ENCODE measurements at places on chromosomes 12 and 14. TPM values are rescaled to one million over a fixed set of nuclear protein-coding genes. Genes with fewer than 3 reads are reported as not detected.
A peak's percentile ranks its signal among the peaks of the same experiment; 100 is the strongest.

The RASSF9 gene
- total RNA-seq: 2.9 TPM

The CPNE6 gene
- total RNA-seq: not detected

The LBHD2 gene
- total RNA-seq: not detected

The IFT81 gene
- total RNA-seq: 19.0 TPM

The KLRG1 gene
- total RNA-seq: 2.0 TPM

The LRRC10 gene
- total RNA-seq: not detected

The CD27 gene
- 0.64 TPM for total RNA-seq

The TAS2R31 gene
- total RNA-seq: 6.9 TPM

The PDE3A gene
- 11.5 TPM for total RNA-seq

The RFC5 gene
- 19.3 TPM for total RNA-seq

The IAPP gene
- not detected for total RNA-seq

The GUCY2C gene
- total RNA-seq: not detected

The SERPINA4 gene
- total RNA-seq: not detected

The LRP1-AS gene
- not detected for total RNA-seq

The CDCA3 gene
- 0.33 TPM for total RNA-seq

The CLEC6A gene
- not detected for total RNA-seq

DNA sequence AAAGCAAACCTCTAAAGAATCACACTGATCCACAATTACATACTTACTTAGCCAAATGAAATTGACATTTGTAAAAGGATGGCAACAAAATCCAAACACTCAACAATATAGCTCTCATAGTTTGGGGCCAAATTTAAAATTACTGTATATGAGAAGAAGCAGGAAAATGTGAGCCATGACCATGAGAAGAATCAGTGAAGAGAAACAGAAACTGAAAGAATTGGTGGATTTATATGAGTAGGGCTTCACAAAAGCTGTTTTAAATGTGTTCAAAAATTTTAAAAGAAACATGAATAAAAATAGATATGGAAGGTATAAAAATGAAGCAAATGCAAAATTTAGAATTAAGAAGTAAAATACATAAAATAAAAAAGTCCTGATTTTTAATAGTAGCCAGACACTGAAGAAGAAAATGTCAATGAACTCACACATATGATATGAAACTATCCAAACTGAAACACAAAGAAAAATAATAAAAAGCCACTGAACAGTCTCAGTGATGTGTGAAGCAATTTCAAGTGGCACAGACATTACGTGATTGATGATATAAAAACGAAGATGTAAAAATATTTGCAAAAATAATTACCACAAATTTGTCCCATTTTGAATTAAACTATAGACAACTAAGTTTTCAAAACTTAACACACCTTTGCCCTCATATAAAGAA lies 87.9 kb upstream of the MDGA2 start:
- DNase-seq: no peak

- no peak for DNase-seq
Measured at GRCh38 chr12:25106818-25107217, 88.1 kb downstream of the DNAI7 start.

DNA sequence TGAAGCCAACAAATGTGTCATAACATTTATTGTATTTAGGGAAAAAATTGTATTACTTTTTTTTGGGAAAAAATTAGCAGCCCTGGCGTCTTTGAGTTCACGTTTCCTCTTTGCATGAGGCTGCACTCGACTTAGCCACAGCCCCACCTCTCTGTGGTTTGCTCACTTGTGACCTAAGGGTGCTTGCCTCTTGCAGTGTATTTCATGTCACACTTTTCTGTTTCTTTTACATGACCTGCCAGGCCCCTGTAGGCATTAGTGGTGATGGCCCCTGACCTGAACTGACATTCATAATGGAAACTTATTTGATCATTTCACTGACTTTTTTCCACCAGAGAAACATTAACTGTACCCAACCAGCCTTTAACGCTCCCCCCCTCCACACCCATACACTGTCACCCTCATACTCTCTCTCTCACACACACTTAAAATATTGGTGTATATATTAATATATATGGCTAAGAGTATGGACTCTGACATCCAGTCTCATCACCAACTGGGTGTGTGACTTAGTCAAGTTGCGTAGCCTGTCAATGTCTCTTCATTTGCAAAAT lies 122.9 kb downstream of the PRKCH start:
- DNase-seq: no peak

GRCh38 chr12:102708108-102708507 lies 208.9 kb downstream of the PAH start:
- no peak for DNase-seq

DNA sequence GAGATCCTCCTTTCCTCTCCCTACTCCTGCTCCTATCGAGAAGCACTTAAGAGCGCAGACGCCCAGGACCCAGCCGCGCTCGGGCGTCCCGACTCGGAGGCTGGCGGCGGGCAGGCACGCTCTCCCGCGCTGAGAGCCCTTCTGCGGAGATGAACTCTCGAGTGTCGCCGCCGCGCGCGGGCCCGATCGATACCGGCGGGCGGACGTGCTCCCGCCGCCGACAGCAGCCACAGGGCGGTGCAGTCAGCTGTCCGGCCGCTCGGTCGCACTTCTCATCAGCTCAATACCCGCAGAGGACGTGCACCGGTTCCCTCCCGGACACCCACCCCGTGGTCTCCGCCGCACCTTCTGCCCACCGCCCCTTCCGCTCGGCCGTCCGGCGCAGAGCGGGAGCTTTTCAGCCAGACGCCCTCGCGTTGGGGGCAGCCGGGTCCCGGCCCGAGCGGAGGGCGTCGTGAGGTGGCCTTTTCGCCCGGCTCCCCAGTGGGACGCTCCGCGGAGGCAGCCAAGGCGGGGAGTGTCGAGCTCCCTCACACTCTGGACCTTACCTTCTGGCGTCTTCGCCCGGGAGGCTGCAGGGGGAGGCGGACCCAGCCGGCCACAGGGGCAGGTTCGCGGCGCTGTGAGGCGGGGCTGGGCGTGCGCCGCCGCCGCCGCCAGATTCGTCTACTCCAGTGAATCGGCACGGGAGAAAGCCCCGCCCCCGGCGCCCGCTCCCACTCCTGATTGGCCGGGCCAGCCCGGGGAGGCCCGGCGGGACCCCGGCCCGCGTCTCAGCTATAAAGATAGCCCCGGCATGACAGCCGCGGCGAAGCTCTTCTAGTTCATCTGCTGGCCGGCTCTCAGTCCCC lies at the start of gene INSM2:
Gene INSM2, plus strand, starts transcription at position 808 of the 851 bp plus-strand sequence. CDS start 89 bp downstream, outside the sequence.
- DNase-seq: no peak

GRCh38 chr14:74211945-74212580 lies 27.2 kb upstream of the VSX2 start:
- no peak for DNase-seq

GRCh38 chr12:92608151-92609091 lies 94.4 kb upstream of the PLEKHG7 start:
- DNase-seq: no peak

- no peak for DNase-seq
Measured at GRCh38 chr12:104371043-104371870, 67.7 kb downstream of the EID3 start.

GRCh38 chr14:105187935-105188524 lies 6.9 kb upstream of the NUDT14 start:
- DNase-seq: no peak

- DNase-seq: no peak
Measured at GRCh38 chr14:68898248-68899032, 80.7 kb downstream of the ACTN1 start.

DNA sequence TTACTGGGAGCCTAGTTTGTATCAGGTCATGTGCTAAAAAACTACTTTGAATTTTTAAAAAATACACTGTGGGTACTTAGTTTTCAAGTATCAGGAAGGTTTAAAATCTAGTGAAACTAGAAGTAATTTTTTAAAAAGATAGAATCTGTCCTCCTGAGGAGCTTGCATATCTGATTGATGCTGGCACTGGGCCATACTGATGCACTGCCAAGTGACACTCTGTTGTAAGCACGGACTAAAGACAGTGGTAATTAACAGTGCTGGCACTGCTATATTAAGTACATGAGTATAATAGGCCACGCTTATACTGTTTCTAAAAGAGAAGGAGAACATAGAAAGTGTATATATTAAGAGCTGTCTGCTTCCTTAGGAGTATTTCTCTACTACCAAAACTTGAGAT lies 10.0 kb upstream of the TBC1D30 start:
- DNase-seq: no peak

DNA sequence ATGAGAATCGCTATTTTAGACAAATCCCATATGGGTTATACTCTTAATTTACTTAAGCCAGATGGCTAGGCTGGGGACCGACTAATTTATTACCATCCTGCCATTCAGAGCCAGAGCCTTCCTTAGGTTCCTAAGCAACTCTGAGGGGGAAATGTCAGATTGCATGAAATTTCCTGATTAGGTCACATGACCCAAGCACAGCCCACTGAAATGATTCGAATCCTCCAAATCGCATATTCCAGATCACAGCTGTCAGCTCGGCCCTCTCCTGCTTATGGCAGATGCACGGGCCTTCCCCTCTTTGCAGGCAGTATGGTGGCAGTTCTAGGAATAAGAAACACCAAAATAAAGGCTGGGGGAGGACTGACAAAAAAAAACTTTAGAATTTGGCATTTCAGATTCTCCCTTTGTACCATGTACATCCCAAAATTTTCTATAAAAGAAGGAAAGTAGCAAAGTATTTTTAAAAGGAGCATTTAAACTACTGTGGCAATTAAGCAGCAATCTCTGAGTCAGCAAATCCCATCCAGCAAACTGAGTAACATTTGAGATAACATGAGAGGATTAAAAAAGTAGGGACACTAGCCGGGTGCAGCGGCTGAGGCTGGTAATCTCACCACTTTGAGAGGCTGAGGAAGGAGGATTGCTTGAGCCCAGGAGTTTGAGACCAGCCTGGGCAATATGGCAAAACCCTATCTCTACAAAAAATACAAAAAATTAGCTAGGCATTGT lies 30.5 kb upstream of the NUDT4 start:
- no peak for DNase-seq

DNA sequence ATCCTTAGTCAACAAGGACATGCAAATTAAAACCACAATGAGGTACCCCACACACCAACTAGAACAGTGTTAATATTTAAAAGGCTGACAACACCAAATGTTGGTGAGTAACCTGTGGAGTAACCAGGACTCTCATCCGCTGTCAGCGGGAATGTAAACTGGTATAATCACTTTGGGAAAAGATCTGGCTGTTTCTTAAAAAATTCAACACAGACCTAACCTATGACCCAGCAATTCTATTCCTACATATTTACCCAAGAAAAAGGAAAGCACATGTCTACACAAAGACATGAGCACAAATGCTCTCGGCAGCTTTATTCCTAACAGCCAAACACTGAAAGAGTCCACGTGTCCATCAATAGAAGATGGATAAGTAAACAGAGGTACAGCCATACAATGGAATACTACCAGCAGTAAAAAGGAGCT lies 26.6 kb downstream of the NRDE2 start:
- no peak for DNase-seq

DNA sequence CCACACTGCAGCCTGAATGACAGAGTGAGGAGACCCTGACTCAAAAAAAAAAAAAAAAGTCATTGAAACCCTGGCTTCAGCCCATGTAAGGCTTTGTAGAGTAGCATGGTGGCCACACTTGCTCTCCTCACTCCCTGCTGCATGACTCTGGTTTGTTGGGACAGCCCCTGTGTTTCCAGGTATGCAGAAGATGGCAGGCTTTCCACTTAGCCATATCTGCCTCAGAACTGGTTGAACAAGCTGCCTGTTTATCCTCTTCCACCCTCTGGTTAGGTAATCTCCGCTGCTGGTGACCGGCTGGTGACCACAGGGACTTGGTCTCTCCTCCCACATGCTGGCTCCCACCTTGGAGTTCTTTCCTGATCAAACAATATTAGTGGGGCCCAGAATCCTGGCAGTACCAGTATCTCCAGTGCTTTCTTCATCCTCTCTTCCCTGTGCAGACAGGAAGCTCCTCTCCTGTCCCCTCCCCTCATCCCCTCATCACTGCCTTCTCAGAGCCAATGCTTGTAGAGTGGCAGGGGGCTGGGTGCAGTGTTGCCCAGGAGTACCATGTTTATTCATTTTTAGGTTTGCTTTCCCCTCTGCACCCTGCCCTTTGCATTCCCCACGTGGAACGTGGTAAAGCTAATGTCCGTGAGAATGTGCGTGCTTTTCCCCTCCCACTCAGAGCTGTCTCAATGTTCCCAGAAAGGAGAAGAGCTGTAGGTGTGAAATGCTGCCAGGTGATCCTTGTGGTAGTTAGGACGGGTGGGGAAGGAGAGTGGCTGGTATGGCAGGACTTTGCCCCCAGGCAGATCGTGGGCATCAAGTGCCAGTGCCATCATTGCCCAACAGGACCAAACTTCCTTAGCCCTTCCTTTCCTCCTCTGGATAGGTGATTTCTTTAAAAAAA lies 11.3 kb downstream of the ABHD12B start:
- DNase-seq: no peak

- DNase-seq: no peak
Measured at GRCh38 chr12:102816816-102817434, 100.1 kb downstream of the PAH start.

- DNase-seq: no peak
Measured at GRCh38 chr12:3277306-3277943, 200.2 kb downstream of the TSPAN9 start.

DNA sequence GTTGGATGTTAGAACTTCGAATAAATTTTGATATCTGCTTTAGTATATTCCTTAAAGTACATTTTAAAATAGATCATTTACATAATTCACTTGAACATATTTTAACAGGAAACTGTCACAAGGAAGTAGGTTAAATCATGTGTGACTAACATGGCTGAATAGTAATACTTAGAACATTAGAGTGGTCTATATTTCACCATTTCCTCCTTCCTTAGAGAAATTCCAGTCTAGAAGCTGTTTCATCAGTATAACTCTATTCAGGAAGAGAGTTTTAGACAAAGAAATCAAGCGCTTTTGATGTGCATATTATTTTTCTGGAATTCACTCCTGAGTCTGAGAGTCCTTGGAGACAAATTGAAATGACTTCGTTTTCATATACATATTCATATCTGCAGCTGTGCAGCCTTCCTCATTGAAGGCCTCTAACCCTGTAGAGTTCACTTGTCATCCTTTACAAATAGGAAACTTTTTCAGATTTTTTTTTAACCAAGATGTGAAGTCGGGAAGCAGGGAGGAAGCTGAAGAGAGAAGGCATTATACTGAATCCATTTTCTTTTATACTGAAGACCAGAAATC lies 28.4 kb downstream of the IRAK3 start:
- DNase-seq: no peak

DNA sequence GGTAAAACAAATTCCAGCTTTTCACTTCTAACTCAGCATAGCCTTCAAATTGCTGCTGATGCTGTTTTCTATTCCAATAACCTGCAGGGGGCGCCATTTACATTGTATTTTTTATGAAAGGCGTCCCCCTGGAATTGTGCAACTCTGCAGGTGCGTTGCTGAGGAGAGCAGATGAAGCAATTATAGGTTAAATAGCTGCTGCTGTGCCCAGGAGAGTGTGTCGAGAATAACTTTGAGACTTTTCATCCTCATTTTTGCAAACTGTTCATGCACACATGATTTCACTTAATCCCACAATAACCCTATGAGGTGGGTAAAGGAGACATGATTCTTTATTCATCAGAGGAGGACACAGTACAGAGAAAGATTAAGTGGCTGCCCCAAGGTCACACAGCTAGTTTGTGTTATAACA lies 75.7 kb downstream of the MYRFL start:
- DNase-seq: peak; percentile 71

- no peak for DNase-seq
Measured at GRCh38 chr12:121789800-121790728, 3.4 kb downstream of the RHOF start.

- DNase-seq: no peak
Measured at GRCh38 chr14:39102265-39102968, 618 bp downstream of the SEC23A start.

- DNase-seq: no peak
Measured at GRCh38 chr12:129753586-129753985, 150.2 kb downstream of the TMEM132D start.
